ENCODE measurements at places on chromosomes 6 and 20.
A peak's percentile ranks its signal among the peaks of the same experiment; 100 is the strongest.

DNA sequence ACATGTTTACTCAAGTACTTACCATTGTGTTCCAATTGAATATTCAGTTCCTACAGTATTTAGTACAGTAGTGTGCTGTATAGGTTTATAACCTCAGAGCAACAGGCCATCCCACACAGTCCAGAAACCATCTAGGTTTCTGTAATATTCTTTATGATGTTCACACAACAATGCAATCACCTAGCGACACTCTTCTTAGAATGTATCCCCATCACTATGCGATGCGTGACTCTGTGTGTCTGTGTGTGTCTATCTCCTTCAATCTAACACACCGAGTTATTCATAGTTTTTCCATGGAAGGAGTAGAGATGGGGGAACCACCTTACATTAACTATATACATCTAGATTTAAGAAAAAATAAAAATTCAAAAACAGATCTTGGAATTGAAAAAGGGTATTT lies 161.7 kb downstream of the INSM1 start:
- no peak for DNase-seq

DNA sequence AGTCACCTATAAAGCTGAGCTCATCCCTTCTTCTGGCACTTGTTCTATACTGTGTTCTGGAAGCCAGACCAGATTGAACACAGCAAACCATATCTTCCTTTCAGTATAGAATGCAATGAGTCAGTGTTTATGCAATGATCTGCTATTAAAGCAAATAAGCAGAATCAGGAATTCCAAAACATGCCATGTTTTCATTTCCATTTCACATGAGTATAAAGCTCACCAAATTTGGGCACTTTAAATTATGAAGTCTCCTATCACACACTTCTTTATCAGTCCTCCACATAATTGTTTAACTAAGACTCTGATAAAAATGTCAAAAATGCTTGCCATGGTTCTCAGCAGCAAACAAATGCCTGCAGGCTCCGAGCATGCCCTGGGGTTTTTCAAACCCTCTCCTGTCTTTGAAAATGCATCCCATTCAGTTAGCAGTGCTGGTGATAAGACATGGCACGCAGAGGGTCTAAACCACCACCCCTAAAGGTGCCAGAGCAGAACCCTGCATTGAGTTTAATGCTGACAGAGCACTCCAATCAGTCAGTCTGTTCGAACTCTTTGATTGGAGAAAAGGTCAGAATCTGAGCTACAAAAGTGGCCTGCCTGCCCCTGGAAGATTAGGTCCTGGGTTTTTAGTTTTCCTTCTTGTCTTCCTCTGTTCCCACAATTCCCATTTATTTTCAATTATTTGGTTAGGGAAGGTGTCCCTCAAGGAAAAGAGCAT lies 234.1 kb downstream of the GMPR start:
- DNase-seq = no peak

DNA sequence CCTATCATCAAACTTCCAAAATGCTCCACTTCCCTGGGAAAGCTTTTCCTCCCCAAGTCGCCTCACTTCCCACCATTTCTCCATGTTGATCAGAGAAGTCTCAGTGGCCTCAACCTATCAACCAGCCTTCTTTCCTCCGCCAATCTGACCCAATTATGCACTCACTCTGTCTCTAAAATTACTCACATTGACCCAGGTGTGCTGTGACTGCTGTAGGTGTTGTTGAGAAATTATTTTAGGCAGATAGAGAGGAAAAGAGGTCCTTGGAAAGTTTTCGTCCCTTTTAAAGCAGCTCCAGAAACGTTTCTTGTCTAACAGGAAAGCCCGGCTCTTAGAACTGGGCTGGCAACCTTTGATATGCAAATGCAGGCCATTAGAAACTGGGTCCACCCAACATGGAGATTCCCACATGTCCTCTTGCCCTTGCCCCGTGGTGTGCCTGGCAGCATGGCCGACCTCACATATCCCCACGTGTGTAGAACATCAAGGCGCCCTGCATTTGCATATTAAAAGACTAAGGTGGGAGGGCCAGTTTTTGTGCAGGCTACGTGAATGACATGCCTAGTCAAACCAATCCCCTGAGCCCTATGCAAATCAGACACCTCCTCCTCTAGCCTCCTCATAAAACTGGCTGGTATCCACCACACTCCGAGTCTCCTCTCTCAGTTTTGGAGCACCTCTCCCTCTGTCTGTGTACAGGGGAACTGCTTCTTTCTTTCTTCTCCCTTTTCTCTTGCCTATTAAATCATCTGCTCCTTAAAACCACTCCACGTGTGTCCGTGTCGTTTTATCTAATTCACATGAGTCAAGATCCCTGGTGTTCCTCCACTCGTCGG lies 12.9 kb downstream of the IPCEF1 start:
- peak; percentile 91 for DNase-seq

- DNase-seq = no peak
These were observed 48.0 kb downstream of the TMEM170B start for GRCh38 chr6:11585426-11586016.

DNA sequence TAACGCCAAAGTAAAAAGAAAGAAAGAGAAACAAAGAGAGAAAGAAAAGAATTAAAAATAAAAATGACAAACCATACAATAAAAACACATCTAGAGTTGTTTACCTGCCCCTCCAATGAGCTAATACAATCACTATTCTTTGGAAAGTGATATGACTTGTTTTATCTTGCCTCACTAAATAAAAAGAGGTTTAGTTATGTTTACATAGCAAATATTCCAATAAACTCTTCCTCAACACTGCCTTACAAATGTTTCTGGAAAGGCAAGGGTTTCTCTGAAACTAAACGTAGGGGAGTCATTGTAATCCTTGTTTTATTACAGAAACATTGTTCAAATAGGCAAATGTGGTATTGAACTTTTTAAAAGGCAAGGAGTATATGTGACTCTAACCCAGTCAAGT lies 396.2 kb downstream of the EPM2A start:
- peak; percentile 50 for DNase-seq

All from NCI-H748 treated with DMSO at 0.1 percent for 48 hours (cell line).